ENCODE measurements at places on chromosomes 3 and 15.

DNA sequence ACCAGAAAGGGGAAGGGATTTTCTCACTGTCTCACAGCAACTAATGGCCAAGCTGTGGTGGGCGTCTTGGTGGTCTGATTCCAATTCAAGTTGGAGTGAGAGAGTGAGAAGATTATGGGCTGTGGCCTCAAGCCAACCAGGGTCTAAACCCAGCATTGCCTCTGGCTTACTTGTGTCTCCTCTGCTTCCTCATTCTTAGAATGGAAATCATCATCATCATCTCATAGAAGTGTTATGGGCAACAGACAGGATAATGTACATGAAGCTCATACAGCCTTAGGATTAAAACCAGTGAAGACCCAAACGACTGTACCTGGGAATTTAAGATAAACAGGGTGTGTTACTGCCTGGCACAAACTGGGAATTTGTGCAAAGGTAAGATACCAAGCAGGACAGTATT is 29.1 kb upstream of the IREB2 start:
- no peak for DNase-seq

- DNase-seq: no peak
These were observed 104.7 kb downstream of the ZBTB20 start for GRCh38 chr3:115042351-115042750.

GRCh38 chr15:53225781-53226180 is 435.6 kb upstream of the ONECUT1 start:
- DNase-seq: no peak

GRCh38 chr3:59953104-59953503 is 903.3 kb upstream of the CFAP20DC start:
- DNase-seq: no peak

- DNase-seq: no peak
These were observed 39.6 kb downstream of the SLCO2A1 start for GRCh38 chr3:133989936-133990702.

DNA sequence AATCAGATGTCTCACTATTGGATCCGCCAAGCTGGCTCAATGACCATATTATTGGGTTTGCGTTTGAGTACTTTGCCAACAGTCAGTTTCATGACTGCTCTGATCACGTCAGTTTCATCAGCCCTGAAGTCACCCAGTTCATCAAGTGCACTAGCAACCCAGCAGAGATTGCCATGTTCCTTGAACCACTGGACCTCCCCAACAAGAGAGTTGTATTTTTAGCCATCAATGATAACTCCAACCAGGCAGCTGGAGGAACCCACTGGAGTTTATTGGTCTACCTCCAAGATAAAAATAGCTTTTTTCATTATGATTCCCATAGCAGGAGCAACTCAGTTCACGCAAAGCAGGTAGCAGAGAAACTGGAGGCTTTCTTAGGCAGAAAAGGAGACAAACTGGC is 21.5 kb downstream of the SENP8 start:
- DNase-seq: no peak

DNA sequence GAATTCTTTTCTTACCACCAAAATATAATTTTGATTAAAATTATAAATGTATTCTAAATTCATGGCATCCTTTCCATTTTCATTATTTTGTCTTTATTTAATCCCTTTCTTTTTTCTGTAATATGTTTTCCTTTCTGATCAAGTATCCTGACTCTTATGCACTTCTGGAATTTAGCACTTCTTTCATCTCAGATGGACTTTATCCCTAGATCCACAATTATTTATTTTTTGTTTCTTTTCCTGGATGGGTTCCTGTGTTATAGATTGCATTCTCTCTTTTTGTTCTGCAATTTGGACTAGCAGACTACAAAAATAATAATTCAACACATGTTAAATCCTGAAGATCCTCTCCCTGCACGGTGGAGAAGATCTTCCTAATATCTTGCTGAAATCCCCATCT is 76.9 kb upstream of the CDIN1 start:
- DNase-seq: no peak

DNA sequence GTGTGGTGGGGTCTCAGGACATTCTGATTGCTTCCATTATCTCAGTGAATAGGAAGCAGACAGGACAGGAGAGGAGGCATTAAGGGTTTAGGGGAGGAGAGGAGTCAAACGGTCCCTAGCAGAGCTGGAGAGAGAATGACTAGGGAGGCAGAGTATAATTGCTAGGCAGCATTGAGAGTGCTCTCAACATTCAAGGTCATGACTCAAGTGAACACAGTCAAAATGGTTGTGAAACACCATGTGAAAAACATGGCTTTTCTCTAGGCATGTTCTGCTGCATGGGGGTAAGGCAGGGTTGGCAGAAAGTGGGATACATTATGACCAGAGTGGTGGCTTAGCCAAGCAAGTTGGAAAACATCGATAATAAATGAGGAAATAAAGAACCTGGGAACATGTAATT is 19.5 kb upstream of the HRH1 start:
- DNase-seq: no peak

DNA sequence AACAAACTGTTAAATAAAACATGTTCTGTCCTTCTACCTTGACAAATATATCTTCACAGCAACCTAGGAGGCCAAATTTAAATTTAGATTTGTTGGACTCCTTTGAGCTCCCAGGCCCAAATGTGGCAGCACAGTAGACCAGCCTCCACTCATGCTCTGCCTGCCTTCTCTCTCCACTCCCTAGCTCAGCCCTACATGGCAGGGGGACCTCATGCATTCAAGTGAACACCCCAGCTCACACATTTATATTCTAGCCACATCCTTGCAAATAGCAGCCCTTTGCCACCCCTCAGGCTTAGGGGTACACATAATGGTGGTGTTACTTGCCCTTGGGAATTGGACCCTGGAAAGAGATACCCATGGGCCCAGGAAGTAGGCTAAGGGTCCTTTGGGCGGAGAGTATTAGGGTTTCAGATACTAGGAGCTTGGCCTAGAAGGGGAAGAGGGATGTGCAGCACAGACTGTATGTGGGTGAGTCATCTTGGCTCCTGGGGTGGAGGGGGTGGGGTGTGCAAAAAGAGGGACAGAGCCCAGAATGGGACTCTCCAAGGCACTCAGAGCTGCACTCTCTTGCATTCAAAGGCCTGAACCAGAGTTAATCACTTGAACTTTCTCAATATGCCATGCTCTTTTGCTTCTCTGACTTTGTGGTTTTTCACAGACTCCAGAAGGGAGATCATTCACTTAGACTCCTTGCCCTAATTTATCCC is 268.4 kb upstream of the ROPN1 start:
- DNase-seq: peak; percentile 92

DNA sequence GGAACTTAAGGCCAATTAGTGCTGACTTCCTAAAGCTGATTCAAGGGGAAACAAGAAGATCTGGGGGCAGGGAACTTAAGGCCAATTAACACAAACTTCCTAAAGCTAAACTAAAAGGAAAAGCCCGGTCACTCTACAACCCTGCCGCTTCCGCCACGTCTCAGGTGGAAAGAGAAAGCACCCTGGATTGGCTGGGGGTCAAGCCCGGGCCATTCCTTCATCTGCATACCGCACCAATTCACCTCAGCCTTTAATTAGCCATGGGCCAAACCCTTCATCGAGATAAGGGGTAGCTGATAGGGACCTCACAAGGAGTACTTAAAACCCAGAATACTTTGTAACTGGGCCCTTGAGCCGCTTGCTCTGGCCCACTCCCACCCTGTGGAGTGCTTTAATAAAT is 14.4 kb downstream of the TMPRSS7 start:
- DNase-seq: no peak

DNA sequence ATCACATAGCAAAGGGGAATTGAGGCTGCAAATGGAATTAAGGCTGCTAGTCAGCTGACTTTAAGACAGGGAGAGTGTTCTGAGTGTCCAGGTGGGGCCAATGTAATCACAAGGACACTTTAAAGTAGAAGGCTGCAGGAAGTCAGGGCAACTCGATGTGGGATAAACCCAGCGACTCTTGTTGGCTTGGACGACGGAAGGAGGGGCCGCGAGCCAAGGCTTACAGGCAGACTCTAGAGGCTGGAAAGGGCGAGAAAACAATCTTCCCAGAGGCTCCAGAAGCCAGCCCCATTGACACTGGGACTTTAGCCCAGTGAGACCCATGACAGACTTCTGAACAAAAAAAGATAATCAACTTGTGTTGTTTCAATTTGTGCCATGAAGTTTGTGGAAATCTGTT is 12.9 kb upstream of the MUSTN1 start:
- DNase-seq: no peak

- no peak for DNase-seq
These were observed 17.9 kb upstream of the CRABP1 start for GRCh38 chr15:78322243-78322642.

Measured in RCC 7860 (cell line).